ENCODE measurements at places on chromosomes 2 and 18. TPM values are rescaled to one million over a fixed set of nuclear protein-coding genes. Genes with fewer than 3 reads are reported as not detected.
A peak's percentile ranks its signal among the peaks of the same experiment; 100 is the strongest.

Gene SAG
- total RNA-seq: 0.05 TPM

GRCh38 chr2:236872981-236873380, 212.7 kb upstream of the COPS8 start:
- H3K4me3 ChIP-seq: no peak overlapping the region
- DNase-seq: no peak
- no peaks in the 10 kb centered on the region for H3K36me3 ChIP-seq

GRCh38 chr2:176114930-176115625, 1.5 kb upstream of the HOXD10 start:
- H3K27ac ChIP-seq: no peak overlapping the region
- DNase-seq: no peak
- H3K4me3 ChIP-seq: no peak overlapping the region
- peaks cover 7% of the 10 kb centered on the region for H3K4me1 ChIP-seq
- no peaks in the 10 kb centered on the region for H3K36me3 ChIP-seq

DNA sequence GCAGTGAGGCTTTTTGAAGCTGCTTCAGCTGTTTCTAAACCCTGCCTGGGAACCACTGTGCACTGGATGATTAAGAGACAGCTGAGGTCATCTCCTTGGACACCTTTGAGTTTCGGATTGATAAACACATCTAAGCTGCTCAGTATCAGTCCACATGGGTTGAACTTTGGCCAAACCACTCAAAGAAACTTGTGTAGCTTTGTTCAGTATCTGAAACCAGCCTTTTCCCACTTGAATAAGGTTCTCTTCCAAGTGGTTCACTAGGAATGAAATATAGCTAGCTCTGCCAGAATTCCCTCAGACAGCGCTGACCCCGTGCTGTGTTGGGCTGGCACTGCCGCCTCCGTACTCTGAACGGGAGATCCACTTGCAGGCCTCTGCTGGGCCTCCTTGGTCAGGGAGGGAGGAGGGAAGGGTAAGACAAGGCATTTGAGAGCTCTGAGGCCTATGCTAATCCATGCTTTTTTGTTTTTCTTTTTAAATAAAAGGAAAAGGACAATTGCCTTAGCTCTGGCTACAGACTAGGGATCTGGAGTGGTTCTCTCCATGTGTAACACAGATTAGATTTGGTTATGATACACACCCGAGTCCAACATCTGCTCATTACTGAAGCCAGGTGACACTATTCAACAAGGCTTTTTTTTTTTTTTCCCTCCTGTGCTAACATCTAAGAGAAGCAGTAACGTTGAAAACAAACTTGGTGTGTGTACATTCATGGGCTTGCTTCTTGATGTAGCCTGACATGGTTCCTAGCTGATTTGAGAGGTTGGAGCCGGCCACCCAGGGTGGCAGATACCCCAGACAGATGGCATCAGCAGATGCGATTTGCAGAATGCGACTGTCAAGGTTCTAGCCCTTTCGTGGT, 67.7 kb downstream of the NCK2 start:
- H3K36me3 ChIP-seq: peaks cover 50% of the 10 kb centered on the region
- H3K4me3 ChIP-seq: no peak overlapping the region
- peaks cover 51% of the 10 kb centered on the region for H3K4me1 ChIP-seq
- DNase-seq: no peak
- no peaks in the 10 kb centered on the region for H3K27me3 ChIP-seq
- H3K27ac ChIP-seq: peak overlapping the region; percentile 46

GRCh38 chr2:215794829-215795546, 218.4 kb downstream of the MREG start:
- H3K36me3 ChIP-seq: no peaks in the 10 kb centered on the region
- DNase-seq: no peak
- peaks cover 27% of the 10 kb centered on the region for H3K4me1 ChIP-seq
- H3K27me3 ChIP-seq: no peaks in the 10 kb centered on the region
- H3K4me3 ChIP-seq: no peak overlapping the region
